Hematopoietic multipotent progenitor cell treated with erythropoietin and hydrocortisone succinate and interleukin-3 and kit ligand, for 6 days (in vitro differentiated cells): ENCODE measurements at places on chromosomes 5 and 9.
A peak's percentile ranks its signal among the peaks of the same experiment; 100 is the strongest.

GRCh38 chr9:132811985-132812384 lies 66.1 kb downstream of the AK8 start:
- no peak for DNase-seq

DNA sequence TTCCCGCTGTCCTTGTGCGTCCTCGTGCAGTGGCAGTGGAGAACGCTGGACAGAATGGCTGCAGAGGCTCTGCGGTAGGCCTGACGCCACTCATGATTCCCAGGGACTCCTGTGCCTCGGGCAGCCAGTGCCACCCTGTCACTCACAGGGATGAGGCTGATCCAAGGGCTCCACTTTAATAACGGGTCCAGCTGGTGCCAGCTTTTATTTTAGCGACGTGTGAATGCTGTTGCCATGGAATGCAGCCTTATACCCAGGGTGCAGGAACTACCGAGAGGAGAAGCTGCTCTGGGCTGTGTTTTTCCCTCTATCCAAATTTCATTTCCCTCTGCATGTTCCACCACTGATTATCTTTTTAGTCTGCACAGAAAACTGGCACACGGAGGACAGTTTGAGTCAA lies 15.8 kb upstream of the NTNG2 start:
- DNase-seq: no peak

DNA sequence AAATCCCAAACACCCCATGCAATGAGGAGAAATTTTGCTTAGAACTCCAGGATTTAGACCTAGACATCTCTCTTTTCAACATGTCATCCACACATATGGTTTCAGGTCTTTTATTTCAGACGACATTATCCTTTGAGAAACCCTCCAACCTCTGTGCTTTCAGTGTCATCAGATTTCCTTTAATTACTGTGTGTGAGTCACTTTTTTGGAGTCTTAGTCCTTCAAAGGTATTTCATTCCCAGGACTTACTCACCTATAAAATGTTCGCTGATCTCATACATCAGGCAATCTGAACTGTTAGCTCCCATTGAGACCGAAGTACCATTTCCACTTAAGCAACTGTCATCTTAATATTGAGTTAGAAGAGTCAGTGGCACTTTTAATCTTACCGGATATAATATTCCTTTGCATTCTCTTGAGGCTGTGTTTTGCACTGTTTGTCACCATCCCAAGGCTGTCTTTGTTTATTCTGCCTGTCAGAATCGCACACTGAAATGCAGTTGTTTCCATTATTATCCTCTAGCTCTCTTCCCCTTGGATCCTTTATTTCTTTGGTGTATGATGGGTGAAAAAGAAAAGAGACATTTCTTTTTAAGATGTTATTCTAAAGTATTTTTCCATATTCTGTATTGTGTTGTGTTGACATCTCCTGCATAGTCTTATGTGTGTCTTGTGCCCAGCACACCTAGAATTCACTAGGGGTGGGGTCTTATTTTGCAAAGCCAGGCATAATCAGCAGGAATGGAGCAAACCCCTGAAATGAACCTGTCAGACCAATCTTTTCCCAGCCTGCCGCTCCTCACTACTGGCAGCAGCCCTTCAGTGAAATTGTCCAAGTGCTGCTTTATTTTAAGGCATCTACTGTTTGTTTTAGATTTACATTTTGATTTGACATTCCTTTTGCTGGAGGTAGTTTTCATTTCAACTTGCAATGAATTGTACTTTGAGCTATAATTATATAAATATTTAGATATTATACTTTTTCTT lies 155.4 kb downstream of the PAM start:
- DNase-seq: no peak

DNA sequence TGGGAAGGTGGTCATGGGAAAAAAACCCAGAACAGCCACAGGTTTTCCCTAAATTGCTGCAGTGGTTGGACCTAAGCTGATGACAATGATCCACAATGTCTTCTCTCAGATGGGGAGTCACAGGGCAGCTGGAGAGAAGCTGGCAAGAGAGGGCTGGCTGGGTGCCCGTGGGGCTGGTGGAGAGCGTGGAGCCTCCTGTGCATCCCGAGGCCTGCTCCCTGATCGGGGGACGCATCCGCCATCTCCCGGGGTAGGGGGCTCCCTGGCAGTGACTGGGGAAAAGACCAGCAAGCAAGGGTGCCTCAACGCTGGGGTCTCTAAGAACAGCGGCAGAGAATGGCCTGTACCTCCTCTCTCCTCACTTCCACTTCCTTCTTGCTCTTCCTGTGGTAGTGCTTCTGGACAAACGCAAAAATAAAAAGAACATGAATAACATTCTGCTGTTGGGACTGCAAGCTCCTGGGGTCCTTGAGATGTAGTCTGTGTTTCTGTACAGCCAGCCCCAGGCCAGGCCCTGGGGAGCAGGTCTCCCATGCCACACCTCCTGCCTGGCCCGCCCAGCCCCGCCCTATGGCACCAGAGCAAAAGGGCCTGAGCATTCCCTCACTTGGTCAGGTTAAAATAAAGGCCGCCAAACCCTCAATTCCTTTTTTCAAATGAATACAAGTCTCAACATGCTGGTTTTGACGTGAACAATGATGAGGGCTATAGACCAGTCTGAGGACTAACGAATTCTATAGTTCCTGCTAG lies 7.0 kb upstream of the MRNIP start:
- DNase-seq: no peak

GRCh38 chr9:93492327-93492726 lies 38.9 kb upstream of the FAM120AOS start:
- DNase-seq: no peak

- DNase-seq: no peak
Measured at GRCh38 chr5:125409861-125410536, 663.6 kb upstream of the ZNF608 start.

GRCh38 chr5:107058235-107058634 lies 612.5 kb downstream of the EFNA5 start:
- no peak for DNase-seq

DNA sequence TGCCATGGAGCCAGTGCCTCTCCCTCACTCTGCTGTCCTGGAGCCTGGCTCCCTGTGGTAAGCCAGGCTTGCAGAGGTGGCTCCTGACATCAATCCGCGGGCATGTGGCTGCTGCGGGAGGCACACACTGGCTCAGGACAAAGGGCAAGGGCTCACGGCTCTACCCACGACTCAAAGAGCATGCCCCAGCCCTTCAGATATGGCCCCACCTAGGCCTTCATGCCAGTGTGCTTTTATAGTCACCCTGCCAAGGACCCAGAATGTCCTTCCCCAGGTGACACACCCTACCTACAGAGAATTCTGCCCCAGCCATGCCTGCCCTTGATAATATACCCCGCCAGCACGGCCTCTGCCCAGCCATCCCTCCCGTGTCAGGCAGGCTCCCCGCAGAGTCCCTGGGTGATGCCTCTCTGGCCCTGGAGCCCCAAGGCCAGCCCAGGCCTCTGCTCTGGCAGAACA lies 1.6 kb downstream of the MGAT4B start:
- DNase-seq: peak; percentile 61

- DNase-seq: no peak
Measured at GRCh38 chr9:68428481-68428880, 72.1 kb downstream of the PGM5 start.
